ENCODE measurements at places on chromosomes 11 and 22. TPM values are rescaled to one million over a fixed set of nuclear protein-coding genes. Genes with fewer than 3 reads are reported as not detected.

The FAM76B gene
- polyA plus RNA-seq = 11.0 TPM

The MMP27 gene
- polyA plus RNA-seq = not detected

The ADAMTS15 gene
- polyA plus RNA-seq = 1.7 TPM

The C22orf31 gene
- not detected for polyA plus RNA-seq

The ADM2 gene
- 3.3 TPM for polyA plus RNA-seq

The ANGPTL5 gene
- not detected for polyA plus RNA-seq

The MMP12 gene
- not detected for polyA plus RNA-seq

The LIPT2 gene
- polyA plus RNA-seq = 16.7 TPM

The TMEM126B gene
- 101 TPM for polyA plus RNA-seq

The MIAT gene
- 27.6 TPM for polyA plus RNA-seq

The PANX2 gene
- polyA plus RNA-seq = 6.0 TPM

The APOBEC3G gene
- 1.7 TPM for polyA plus RNA-seq

The WNT11 gene
- 0.11 TPM for polyA plus RNA-seq

The OR51B4 gene
- not detected for polyA plus RNA-seq

The KRTAP5-8 gene
- 0.06 TPM for polyA plus RNA-seq

The SPON1 gene
- polyA plus RNA-seq = 1.5 TPM

The POU2AF1 gene
- not detected for polyA plus RNA-seq
